ENCODE measurements at places on chromosomes 6 and 20.
A peak's percentile ranks its signal among the peaks of the same experiment; 100 is the strongest.

GRCh38 chr20:33602826-33603590 lies 59.1 kb upstream of the C20orf144 start:
- DNase-seq: no peak

DNA sequence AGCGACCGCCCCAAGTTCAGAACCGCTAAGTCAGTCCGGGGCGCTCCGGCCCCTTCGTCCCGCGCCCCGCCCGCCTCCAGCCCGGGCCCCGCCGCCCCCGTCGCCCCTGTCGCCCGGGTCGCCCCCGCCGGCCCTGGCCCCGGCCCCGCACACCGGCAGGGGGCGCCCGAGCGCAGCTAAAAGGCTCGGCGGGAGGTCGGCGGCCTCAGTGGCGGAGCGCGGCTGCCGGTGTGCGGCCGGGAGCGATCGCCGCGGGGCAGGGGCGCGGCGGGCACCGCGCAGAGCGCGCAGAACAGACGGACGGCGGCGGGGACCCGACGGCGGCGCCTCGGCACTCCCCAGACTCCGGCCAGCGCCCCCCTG lies at the start of gene FNDC1:
Gene FNDC1 (plus strand): TSS at position 208 of the 363 bp plus-strand sequence. CDS start 197 bp downstream, outside the sequence.
- DNase-seq: no peak

DNA sequence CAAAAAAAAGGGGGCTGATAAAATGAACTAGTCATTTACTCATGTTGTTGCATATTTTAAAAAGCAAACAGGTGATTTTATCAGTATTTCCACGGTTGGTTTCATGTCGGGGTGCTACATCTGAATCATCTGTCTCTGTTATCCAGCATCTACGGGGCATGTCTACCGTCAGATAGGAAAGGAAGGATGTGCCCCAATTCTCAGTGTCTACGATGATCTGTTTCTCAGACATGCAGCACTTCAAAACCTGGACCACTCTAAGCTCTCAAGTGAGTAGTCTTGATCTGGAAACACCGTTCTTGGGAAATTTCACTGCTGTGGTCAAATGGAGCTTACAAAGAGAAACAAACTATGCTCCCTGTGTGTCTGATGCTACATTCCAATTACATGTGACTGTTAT lies 240.3 kb upstream of the TAB2 start:
- no peak for DNase-seq

DNA sequence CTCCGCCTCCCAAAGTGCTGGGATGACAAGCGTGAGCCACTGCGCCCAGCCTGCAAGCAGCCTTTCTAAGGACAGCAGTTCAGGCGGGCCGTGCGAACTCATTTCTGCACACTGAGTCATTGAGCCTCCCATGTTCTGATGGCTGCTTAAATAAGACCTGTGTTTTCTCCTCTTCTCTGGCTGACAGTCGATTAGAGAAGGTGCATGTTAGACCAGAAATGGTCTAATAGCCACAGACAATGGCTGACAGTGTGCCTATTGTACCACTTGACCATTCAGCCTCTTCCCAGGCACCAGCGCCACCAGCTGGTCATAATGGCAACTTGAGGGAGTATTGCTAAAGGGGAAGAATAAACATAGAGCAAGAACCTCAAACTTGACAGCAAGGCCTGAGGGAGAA lies 6.2 kb downstream of the CST11 start:
- no peak for DNase-seq

GRCh38 chr6:41642090-41642959 lies 4.1 kb downstream of the MDFI start:
- no peak for DNase-seq

- no peak for DNase-seq
Measured at GRCh38 chr6:157548635-157549467, 167.9 kb downstream of the ZDHHC14 start.

- DNase-seq: no peak
Measured at GRCh38 chr6:15528870-15529269, 134.0 kb downstream of the DTNBP1 start.

GRCh38 chr20:48149902-48150301 lies 364.6 kb upstream of the SULF2 start:
- no peak for DNase-seq

GRCh38 chr20:17036541-17036940 lies 190.3 kb upstream of the PCSK2 start:
- no peak for DNase-seq

DNA sequence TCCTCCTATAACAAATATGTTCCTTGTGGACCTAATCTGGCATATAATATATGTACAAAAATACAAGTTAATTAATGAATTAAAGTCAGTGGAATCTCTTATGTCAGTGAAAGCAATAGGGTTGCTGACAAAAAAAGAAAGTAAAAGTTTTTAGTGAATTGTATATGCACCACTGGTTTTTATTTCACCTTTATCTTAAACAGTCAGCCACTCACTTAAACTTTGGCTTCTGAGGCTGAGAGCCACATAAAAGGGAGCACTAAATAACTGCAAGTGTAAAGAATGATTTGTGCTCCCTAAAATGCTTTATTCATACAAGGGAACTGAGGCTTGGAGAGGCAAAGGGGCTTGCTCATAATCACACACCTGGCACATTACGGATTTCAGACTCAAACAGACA lies 9.9 kb upstream of the F13A1 start:
- no peak for DNase-seq

DNA sequence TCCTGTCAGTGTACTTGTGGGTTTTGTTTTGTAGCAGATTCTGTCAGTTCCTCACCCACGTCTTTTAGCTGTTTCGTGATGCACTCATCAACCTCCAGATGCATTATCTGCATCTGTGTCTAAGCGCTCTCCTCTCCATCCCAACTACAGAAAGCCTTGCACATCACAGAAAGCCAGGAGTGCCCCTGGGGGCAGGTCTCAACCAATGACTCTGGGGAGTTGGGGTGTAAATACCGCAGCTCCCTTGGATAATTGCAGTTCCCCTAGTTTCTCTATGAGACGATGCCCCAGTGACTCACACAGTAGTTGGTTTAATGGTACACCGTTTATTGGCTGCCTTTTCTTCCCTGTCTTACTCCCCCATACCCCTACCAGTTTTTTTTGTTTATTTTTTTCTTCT lies 158.1 kb downstream of the SOX4 start:
- DNase-seq: no peak

DNA sequence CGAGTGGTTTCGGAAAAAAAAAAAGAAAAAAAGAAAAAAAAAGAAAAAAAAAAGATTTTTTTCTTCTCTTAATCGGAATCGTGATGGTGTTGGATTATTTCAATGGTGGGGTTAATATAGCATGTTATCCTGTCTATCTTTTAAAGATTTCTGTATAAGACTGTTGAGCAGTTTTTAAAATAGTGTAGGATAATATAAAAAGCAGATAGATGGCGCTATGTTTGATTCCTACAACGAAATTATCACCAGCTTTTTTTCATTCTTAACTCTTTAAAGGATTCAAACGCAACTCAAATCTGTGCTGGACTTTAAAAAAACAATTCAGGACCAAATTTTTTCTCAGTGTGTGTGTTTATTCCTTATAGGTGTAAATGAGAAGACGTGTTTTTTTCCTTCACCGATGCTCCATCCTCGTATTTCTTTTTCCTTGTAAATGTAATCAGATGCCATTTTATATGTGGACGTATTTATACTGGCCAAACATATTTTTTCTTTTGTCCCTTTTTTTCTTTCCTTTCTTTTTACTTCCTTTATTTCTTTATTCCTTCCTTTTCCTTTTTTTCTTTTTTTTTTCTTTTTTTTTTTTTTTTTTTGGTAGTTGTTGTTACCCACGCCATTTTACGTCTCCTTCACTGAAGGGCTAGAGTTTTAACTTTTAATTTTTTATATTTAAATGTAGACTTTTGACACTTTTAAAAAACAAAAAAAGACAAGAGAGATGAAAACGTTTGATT lies 3.6 kb downstream of the SOX4 start:
- no peak for DNase-seq

DNA sequence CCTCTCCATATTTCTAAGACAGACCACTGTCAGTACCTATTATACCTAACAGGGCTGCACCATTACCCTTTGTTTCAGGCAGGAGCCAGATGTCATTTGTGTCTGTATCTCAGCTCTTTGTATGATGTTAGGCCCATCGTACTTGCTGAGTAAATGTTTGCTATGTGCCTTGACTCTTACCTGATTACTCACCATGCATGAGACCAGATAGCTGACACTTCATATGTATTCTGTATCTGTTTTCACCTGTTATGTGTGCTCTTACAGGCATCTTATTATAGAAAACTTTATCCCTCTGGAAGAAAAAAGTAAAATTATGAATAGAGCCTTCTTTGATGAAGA lies 31.7 kb upstream of the ASXL1 start:
- DNase-seq: no peak

DNA sequence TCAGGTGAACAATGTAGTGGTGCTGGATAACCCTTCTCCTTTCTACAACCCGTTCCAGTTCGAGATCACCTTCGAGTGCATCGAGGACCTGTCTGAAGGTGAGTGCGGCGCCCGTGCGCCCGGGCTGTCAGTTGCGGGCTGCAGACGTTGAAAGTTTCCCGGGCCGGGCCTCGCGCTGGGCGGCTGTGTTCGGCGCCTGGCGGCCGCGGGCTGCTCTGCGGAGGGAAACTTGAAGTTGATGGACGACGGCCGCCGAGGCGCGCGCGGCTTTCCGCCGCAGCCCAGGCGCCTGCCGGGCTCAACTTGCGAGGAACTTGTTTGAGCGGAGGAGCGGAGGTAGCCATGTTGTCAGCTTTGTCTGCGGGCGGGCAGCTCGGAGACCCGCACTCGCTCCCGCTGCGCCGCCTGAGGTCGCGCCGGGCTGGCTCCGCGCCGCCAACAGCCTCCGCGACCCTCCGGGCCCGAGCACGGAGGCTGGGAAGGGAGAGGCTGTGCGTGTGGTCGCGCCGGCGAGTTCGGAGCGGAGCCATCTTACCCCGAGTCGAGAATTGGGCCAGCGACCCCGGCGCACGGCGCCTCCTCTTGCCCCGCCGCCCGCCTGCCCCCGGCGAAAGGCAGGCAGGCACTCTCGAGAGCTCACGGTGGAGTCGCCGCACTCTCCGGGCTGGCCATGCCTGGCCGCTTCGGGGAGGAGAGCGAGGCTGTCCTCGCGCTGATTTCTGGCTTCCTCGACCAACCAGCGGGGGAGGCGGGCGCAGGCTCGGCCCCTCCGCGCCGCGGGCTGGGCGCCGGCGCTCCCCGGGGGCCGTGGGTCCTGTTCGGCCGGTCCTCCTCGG lies 691 bp downstream of the ASF1A start:
- peak; percentile 54 for DNase-seq

DNA sequence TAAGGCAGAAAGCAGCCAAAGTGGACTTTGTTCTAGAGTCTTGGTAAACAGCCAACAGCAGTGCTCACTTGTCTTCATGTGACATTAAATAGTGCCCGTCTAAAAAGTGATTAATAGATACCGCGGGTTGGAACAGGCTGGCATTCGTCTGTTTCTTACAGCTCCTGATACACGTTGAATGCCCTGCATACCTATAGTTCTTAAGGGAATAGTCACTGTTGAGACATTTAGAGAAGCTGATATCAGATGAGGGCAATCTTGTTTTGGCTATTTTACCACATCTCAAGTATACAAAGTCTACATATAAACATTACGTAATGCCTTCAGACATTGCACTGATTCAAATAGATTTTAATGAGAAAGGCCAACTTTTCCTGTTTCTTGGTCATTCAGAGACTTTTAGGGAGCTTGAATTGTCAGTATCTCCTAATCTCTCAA lies 374.9 kb upstream of the FLRT3 start:
- no peak for DNase-seq

GRCh38 chr20:6599876-6600735 lies 167.4 kb upstream of the BMP2 start:
- DNase-seq: no peak

DNA sequence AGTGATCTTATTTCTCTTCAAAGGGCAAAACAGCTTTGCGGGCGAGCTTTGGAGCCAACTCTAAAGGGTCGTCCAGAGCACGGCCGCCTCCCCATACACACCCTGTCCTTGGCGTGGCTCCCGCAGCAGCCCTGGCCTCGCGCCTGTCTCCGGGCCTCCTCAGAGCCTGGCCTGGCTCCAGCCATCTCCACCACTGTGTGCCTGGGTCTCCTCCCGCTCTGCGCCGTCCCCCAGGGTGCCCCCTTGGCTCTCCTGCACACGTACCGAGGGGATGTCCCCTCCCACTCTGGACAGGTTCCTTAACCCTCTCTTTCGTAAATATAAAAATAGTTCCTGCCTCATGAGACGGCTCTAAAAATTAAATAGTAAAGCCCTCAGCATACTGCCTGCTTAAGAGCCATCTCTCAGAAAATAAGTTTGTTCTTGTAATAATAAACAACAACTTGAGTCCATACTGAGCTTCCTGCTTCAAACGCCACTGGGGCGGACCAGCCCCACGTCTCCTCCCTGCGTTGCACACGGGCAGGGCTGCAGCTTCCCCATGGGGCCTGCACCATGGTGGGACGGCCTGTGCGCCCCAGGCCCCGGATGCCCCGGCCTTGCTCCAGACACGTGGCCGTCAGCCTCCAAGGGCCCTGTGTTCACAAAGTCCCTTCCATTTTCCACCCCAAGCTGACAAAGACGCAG lies 226.2 kb downstream of the TTLL2 start:
- no peak for DNase-seq

GRCh38 chr20:44407402-44408184 lies 52.1 kb downstream of the HNF4A start:
- no peak for DNase-seq

- DNase-seq: no peak
Measured at GRCh38 chr6:84136364-84137050, 90.9 kb downstream of the CEP162 start.

- DNase-seq: no peak
Measured at GRCh38 chr20:6440443-6440799, 317.6 kb upstream of the FERMT1 start.

DNA sequence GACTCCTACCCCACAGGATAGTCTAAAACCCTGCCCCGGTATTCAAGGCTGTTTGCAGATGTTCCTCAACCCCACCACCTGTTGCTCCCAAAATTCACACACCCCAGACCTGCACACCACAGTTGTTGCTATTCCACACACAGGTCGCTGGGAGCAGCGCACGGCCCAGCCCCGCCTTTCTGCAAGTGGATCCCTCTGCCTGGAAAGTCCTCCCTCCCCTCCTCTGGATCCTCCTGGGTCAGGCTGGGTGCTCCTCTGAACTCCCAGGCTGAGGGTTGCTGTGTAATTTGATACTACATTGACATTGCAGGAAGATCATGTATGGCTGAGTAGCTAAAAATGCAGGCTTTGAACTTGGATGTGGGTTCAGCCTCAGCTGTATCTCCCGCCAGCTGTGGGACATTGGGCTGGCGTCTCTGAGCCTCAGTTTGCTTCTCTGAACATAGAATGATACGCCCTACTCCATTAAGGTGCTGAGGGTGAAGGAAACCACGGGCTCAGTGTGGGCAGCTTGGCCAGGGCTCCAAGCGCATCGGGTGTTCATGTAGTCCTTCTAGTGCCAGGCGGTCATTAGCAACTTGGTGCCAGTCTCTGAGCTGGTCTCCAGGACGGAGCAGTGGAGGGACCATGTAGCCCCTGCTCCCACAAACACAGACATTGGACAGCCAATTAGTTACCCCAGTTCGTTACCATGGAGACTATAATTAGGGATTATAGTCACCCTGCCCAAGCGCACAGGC lies 13.9 kb upstream of the CCN5 start:
- DNase-seq: no peak

DNA sequence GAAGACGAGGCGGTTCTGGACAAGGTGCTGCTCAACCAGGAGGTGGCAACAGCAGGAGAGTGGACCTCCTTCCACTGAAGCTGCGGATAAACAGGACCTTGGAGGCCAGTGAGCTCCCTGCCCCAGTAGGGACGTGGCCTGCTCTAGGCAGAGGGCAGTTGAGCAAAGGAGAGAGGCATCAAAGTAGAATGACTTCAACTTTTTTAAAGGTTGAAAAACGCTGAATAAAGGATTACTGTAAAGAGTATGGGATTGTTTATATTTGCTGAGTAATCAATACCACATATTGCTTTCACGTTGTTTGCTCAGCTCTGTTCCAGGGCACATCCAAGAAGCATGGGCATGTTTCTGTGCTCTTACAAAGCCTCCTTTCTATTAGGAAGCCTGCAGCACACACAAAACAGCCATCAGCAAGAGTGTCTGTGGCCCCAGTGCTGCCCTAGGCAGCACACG lies 48.1 kb downstream of the ERMARD start:
- no peak for DNase-seq
